NCI-H1417 treated with DMSO at 0.1 percent for 48 hours (cell line): ENCODE measurements at places on chromosomes 5 and 9.

DNA sequence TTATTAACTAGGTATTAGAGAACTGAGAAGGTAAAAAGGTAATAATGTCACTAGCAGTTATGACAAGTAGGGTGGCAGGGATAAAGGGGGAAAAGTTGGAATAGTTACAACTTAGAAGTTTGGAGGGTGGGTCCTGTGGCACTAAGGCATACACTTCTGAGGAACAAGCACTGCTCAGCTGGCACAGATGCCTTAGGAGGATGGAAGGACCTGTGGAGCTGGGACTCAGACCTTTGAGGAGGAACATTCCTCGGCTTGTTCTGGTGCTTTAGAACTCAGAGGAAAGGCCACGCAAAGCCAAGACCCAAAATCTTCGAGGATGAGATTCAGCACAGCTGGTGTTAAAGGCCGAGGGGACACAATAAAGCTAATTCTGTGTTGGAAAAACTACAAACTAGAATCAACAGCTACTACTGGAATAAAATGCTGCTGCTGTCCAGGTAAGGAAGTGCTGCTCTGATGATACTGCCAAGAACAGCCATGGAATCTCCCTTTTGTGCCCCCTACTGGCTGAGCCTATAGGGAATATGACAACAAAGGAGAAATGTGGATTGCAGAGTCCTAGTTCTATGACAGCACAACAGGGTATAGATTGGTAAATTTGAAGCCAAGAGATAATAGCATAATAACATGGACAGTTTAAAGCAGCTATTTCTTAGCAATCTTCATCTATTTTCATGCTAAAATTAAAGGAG lies 126.7 kb downstream of the SLC25A46 start:
- no peak for DNase-seq

DNA sequence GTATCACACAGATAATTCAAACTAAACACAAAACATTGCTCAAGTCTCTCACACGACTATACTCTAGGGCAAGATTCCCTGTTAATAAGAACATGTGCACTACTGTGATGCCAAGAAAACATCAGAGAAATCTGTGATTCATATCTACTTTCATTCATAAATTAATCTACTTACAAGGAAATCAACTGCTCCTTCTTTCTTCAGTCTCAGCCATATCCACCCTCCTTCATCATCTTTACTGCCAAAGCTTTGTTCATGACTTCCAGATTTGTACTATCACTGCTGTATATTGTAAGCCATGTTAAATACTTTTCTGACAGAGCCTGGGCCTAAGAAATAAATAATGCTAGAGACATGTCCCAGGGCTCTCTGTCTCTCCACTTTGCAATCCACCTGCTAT lies 35.1 kb downstream of the CTNNAL1 start:
- no peak for DNase-seq

GRCh38 chr5:32531885-32532520 lies 53.4 kb upstream of the SUB1 start:
- DNase-seq, result no peak

DNA sequence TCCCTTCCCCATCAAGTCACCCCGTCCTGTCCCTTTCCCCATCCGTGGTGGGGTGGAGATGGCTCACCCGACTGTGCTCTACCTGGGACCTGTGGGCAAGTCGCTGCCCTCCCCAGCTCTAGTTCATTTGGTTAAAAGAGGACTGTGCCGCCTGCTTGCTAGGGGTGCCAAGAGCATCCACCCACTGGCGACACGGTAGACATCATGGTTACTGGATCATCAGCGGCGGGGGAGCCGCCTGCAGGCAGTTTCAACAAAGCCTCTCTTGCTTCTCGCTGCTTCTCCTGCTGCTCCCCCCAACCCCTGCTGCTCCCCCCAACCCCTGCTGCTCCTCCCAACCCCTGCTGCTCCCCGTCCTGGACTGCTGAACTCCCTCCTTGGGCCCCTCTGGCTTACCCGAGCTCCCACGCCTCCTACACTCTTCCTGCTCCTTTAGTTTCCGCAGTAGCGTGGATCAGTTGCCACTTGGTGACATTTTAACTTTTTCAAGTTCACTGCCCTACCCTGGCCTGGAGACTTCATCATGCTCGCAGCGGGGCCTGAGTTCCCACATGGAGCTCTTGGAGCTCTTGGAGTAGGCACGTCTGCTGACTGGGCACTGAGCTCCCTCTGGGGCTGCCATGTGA lies 22.0 kb upstream of the SCGB3A1 start:
- DNase-seq, result no peak

- DNase-seq, result no peak
Measured at GRCh38 chr5:3194684-3195083, 400.9 kb upstream of the IRX1 start.

- no peak for DNase-seq
Measured at GRCh38 chr5:129460936-129461710, 1.0 kb downstream of the ADAMTS19 start.

DNA sequence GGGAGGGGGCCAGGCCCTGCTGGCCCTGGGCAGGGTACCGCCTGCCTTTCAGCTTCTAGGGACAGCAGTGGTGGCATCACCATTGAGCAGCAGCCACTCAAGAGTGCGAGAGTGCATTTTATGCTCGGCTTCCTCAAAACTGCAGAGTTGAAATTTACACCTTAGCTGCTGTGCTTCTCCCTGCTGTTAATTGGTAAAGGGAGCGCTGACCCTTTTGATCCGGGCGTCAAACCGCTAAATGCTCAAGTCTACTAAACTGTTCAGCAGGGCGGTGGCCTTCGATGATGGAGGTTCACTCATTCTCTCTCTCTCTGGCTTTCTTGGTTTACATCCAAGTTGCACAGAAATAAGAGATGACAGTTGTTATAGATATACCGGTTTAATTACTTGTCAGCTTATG lies 368.6 kb upstream of the IRX2 start:
- DNase-seq, result no peak

DNA sequence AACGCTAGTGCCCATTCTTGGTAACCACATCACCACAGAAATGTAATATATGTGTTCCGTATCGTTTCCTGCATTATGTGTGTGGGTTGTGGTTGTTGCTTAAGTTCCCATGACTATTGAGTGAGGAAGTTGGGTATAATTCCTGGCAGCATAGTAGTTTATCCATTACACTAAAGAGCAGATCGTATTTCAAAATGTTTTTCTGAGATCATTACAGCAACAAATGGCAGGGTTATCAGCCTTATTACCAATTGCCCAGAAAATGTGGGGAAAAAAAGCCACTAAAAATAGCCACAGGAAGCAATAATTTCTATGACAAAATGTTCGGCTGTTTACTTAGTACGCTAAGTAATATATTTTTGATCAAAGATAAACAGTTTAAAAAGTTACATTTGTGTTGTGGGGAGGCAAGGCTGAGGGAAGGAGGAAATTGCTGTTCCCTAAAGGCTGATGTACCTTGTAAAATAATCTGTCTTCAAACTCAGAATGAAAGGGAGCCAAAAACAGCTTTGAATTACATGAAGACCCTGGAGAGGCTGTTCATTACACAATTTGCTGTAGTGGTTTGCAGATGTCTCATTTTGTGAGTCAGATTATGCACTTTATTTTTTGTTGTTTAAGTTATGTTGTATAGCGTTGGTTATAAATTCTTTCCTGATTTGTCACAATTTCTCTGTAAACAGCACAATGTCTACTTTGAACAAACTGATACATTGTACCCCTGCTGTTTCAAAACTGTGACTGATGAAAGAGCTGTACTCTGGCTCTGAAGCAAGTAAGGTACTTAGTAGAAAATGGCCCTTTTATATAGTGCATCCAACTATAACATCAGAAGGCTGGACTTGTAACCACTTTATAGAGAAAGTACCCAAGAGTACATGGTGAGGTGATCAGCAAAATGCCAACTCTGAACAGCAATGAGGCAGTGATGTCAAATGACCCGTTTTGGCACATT lies 1028.5 kb downstream of the NR2F1-AS1 start:
- DNase-seq, result no peak

DNA sequence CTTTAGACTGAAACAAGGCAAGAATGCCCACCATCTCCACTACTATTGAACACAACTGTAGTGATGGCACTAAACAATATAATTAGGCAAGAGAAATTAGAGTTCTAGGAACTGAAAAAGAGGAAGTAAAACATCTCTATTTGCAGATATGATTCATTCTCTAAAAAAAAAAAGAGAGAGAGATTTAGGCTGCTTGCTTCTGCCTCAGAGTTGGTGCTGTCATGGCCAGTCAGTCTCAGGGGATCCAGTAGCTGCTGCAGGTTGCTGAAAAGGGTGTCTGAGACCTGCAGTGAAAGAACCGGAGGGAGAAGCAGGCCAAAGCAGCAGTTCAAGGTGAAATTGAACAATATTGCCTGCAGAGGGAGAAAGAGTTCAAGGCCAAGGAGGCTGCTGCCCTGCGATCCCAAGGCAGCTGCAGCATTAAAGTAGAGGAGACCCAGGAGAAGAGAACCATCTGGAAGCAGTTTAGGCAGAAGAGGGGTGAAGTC lies 72.5 kb downstream of the AP3B1 start:
- no peak for DNase-seq

DNA sequence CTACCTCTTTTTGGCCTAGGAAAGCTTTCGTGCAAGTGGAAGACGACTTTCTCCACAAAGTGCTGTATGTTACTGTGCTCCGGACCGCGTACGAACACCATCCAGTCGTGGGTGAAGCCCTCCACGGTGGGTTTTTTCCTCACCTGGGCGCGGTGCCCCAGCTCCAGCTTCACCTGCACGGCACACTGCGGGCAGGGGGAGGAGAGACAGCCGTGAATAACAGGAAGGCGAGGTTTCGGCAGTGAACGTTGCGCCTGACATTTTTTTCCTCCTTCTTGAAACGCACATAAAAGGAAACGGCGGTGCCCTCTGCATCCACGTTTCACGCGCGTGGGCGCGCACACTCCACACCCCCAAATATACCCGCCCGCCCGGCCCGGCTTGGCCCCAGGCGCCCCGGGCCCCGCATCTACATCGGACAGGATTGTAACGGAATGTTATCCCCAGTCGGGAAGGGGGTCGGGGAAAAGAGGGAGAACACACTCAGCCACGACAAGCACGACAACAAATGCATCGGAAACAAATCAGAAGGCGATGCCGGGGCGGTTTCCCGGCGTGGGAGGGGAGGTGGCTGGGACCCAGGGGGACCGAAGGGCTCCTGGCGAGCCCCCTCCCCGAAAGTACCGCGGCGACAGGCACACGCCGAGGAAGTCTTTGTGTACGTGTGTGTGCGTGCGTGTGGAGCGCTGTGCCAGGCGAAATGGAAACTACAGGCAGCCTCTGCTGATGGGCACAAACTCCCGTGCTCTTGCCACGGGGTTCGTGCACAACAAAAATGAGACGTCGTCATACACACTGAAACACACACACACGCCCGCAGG lies 1.4 kb downstream of the MLLT3 start:
- DNase-seq, result no peak

GRCh38 chr9:80699511-80699998 lies 989.8 kb downstream of the TLE1 start:
- no peak for DNase-seq

DNA sequence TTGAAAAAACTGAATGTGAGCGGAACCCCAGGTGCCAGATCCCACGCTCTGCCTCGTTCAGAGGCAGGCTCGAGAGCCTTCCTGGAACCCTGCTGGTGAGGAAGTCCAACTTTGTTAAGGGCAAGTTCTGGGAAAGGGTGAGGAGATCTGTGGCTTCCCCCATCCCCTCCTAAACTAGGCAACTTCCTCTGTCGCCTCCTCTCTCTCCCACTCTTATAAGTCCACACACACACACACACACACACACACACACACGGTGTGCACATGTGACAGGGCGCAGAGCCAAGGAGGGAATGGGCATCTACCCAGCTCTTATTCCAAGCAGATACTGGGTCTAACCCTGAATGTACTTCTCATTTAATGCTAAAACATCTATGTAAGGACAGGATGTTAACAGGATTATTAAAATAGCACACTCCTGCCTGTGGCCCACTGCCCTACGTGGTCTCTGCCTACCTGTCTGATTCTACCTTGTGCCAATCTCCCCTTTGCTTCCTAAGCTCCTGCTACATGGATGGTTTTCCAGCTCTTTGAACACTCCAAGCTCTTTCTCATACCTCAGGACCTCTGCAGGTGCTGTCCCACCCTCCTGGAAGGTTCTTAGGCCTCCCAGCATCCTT lies 72.4 kb upstream of the FBXW11 start:
- no peak for DNase-seq

- no peak for DNase-seq
Measured at GRCh38 chr5:178589180-178590140, 733 bp downstream of the COL23A1 start.

DNA sequence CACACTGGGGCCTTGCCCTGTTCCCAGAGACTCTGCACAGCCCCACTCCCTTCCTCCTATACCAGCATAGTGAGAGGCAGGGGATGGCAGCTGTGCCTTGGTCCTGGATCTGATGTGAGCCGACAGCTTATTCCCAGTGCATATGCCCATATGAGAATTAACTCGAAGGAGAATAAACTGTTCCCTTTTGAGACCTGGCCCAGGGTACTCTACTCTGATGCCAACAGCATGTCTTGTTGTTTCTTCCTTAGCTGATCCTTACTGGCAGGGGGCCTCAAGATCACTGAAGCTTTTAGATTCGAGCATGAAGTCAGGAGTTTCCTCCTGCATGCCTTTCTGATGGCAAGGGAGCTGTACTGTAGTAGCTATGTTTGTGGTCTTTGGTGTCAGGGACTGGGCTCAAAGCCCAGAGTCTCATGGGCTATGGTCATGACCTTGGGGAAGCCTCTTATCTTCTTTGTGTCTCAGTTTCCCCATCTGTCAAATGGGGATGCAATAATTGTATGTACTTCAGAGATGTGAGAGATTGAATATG lies 57.1 kb downstream of the DOCK2 start:
- no peak for DNase-seq

DNA sequence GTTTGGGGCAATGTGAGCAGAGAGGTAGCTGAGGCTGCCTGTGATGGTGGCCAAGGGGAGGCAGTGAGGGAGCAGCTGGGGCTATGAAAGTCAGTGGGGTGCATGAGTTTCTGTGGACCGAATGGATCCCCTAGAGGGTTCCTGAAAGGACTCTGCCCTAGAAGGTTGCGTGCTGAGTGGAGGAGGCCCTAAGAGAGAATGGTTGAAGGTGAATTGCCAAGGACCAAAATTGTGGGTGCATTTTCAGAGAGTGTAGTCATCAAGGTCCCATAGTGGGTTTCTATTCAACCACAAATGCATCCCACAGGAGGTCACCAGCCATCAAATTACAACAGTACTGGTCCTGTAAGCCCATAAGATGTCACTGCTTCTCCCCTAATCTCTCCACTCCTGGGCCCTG lies 298.3 kb downstream of the CDK5RAP2 start:
- no peak for DNase-seq

- no peak for DNase-seq
Measured at GRCh38 chr9:125854553-125855275, 107.5 kb downstream of the PBX3 start.

DNA sequence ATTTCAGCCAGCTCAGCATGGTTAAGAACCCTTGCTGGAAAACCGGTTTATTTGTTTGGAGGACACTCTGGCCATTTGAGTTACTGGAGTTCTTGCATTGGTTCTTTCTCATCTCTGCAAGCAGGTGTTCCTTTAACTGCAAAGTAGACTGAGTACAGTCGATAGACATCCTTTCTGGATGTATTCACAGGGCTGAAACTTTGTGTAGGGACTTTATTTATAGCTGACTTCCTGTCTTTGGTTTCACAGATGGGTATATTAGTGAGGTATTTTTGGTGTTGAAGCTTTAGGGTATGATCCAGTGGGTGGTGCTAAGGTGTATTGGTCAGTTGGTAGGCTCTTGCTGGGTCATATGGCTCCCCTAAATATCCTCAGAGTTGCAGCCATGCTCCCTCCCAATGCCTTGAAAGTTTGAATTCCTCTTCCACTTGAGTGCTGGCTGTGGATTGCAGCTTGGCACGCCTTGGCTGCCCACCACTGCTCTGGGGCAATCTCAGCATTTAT lies 666.0 kb upstream of the COX7C start:
- no peak for DNase-seq
